Stimulated activated CD8-positive, alpha-beta memory T cell treated with anti-CD3 and anti-CD28 coated beads, Interleukin-4, amount 100 ng/mL, for 1 hour (primary cell): ENCODE measurements at places on chromosomes 2 and 18.

GRCh38 chr2:134634054-134634753, 84.6 kb downstream of the TMEM163 start:
- DNase-seq, result no peak

GRCh38 chr2:135179689-135180088, 127.6 kb downstream of the RAB3GAP1 start:
- no peak for DNase-seq

GRCh38 chr2:88857951-88858411, 166.5 kb downstream of the RPIA start:
- DNase-seq, result no peak

GRCh38 chr18:58362027-58362575, 266.8 kb downstream of the ALPK2 start:
- no peak for DNase-seq

DNA sequence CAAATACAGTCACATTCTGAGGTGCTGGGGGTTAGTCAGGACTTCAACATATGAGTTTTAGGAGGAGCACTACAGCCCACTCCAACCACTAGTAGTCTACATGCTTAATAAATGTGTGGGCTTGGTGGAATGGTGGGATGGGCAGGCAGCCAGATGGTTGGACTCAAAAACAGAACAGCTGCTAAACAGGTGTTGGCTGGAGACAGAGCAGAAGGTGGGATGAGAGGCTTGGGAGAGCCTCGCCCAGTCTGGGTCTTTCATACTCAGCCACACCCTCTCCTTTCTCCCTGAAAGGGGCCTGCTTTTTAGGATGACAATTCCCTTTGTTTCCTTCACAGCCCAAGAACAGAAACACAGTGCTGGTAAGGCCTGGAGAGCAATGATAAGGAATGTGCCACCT, 143.9 kb upstream of the KLHL29 start:
- DNase-seq, result no peak

DNA sequence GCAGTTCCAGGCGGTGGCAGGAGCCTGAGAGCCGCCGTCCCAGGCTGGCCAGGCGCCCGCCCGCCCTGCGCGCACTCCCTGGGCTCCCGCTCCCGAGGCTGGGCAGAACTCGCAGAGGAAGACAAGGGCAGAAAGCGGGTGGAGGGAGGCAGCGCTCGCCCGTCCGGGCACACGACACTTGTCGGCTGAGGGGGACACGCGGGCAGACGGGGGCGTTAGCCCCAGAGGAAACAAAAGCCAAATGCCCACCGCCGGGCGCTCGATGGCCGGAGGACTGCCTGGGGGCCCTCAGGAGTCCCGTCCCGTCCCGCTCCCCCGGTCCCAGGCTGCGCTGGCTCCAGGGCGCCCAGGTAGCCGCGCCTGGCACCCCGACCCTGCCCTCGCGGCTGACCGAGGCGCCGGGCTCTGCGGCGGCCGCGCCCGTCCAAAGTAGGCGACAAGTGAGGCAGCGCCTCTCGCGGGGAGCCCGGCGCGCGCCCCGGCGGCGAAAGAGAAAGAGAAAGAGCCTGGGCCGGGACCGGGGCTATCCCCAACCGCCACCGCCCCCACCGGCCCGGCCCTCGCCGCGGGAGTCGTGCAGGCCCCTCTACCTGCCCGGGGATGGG, 491 bp downstream of the L3MBTL4 start:
- no peak for DNase-seq

GRCh38 chr2:58527647-58528046, 286.5 kb upstream of the FANCL start:
- no peak for DNase-seq

DNA sequence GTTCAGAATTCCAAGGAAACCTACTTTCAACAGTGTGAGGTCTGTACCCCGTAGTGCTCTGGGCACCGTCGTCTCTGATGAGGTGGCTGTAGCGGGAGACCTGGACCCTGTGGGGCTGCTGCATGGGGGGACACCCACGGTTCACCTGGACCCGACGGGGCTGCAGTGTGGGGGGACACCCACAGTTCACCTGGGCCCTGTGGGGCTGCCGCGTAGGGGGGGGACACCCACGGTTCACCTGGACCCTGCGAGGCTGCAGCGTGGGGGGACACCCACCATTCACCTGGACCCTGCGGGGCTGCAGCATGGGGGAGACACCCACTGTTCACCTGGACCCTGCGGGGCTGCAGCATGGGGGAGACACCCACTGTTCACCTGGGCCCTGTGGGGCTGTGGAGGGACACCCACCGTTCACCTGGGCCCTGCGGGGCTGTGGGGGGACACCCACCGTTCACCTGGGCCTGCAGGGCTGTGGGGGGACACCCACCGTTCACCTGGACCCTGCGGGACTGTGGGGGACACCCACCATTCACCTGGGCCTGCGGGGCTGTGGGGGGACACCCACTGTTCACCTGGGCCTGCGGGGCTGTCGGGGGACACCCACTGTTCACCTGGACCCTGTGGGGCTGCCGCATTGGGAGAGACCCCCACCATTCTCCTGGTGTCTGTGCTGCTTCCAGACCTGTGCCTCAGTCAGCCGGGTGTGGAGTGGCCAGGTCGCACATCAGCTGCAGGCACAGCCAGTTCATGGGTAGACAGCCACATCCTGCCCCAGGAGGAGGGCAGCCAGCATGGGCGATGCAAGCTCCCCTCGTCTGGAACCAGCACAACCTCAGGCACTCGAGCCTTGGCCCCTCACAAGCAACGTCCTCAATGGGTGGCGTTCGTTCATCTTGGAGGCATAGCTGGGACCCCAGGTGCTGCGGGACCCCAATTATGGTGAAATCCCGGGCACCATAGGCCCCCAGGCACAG, 114.5 kb downstream of the TMEM18 start:
- DNase-seq, result no peak

DNA sequence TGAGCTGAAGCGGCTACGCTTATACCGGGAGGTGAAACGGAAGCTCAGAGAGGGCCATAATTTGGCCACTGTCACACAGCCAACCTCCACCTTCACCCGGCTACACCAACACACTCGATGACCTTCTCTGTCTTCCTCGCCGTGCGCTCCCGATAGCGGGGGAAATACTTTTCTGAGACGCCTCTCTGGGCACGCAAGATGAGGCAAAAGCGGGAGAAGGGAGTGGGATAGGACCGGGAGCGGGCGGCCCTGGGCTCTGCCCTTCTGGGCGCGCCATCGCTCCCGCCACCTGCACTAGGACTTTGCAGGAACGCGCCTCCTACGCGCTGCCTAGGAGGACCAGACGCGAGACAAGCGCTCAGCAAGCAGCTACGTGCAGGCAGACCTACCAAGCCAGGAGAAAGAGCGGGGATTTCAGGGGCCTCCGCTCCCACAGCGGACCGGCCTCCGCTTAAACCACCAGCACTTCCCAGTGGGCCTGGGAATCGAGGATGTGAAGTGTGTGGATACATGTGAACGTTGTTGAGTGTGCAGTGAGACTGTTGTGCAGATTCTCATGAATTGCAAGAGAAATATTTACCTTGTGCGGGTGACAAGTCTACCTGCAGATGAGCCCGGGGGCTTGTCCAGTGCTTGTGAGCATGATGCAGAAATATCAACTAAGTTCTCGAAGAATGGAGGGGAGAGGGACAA, 11.4 kb downstream of the SIX3 start:
- no peak for DNase-seq

GRCh38 chr2:168712053-168712452, 90.4 kb upstream of the NOSTRIN start:
- no peak for DNase-seq

GRCh38 chr2:3468296-3468988, 50.9 kb downstream of the ADI1 start:
- no peak for DNase-seq

GRCh38 chr18:37742436-37742835, 176.8 kb upstream of the CELF4 start:
- no peak for DNase-seq

GRCh38 chr2:150686391-150686790, 198.9 kb upstream of the RND3 start:
- DNase-seq, result no peak

DNA sequence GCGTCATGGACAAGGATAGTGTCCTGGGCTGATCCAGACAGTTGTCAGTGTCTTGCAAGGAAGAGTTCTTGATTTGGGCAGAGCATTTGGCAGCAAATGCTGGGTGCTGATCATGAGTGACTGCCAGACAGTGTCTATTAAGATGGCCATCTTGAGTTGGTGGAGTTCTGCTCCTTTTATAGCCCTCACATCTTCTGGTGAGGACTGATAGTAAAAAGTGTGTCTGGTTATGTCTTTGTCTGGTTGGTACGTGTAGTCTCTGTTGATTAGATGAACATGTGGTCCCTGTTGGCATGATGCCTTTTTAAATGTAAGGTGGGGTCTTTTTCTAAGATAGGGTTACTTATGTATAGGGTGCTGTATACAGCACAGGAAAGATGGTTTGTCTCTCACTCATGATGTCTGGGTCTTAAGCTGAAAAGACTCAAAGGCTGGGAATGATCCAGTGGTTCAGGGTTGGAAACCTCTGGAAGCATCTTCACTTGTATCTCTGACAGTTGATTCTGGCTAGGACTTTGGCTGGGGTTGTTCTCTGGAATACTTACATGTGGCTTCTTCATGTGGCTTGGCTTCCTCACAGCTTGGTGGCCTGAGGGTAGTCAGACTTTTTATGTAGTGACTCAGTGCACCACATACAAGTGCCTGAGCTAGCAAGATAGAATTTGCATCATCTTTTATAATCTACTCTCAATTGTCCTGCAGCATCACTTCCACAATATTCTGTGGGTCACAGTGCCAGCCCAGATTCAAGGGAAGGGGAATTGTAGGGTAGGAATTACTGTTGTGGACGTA, 11.8 kb downstream of the MTX2 start:
- DNase-seq, result no peak

DNA sequence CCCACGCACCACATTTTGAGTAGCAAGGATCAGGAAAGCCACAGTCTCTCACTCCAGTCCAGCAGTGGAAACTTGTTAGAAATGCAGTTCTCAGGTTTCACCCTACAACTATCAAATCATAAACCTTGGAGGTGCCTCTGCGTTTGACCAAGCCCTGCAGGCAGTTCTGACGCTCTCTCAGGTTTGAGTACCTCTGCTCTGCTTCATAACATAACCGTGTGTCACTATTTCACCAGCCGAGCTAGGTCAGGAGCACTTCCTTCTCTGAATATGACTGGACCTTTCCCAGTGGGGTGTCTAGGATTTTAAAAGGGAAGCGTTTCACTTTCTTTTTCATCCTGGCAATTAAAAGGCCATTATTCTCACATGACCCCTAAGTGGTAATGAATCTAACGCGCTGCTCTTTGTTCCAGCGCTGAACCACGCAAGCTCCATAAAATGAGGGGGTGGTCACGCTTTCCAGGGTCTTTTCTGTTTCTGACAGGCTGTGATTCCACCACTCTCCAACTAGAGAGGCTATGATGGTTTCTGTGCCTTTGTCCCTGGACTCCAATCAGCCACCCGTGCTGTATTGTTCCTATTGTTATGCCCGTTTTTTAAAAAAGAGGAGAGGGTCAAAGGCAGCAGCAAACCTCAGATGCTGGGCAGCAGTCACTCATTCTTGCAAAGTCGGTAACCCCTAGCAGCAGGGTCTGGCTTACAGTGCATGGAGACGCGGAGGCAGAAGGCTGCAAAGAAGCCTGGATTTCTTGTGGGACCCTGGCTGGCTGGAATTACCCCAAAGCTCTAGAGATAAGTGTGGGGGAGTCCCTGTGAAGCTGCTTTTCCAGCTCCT, 75.2 kb upstream of the CTNNA2 start:
- DNase-seq, result no peak

DNA sequence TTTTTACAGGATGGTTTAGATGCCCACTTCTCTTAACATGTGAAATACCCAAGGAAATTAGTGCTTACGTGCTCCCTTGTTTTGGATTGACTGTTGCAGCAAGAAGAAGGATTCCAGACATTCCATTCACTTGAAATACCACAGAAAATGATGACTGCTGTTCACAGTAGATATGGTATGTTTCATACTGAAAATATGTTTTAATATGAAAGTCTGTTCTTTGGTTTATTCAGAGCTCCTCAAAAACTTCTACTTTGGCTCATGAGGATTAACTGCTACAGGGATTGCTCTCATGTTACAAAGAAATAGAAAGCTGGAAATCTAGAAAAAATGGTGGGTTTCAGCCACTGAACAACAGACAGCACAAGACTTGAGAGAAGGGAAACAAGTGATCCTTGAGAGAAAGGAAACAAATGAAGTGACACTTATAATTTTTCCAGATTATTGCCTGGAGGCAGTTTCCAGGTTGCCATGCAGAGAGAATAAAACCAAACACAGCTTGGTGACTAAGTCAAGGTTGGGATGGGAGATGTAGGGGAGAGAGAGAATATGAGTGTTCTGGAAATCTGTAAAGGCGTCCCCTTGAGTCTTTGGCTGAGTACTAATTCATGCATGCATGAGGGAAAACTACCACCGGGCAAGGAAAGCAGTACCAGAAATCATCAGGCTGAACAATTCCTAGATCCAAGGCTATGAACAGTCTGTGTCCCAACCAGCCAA, 348.1 kb downstream of the CLIP4 start:
- DNase-seq, result no peak

GRCh38 chr2:176126929-176127773, 2.4 kb upstream of the HOXD8 start:
- peak; percentile 57 for DNase-seq

DNA sequence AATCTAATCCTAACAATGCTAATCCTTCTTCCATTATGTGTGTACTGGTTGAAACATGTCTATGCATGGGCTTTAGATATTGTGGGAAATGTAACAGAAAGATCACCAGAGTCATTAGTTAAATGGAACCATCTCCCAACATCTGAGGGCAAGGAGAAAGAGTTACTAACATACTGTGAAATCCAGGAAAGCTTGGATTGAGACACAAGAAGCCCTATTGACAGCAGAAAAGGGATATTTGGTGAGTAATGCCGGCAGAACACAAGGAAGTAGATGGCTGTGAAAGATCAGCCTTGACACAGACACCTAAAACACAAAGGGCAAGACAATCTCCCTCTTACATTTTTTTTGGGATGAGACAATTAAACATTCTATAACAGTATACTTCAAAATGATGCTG, 28.5 kb upstream of the LAMA1 start:
- no peak for DNase-seq

- DNase-seq, result no peak
Measured at GRCh38 chr2:223060201-223060825, 8.3 kb downstream of the KCNE4 start.

DNA sequence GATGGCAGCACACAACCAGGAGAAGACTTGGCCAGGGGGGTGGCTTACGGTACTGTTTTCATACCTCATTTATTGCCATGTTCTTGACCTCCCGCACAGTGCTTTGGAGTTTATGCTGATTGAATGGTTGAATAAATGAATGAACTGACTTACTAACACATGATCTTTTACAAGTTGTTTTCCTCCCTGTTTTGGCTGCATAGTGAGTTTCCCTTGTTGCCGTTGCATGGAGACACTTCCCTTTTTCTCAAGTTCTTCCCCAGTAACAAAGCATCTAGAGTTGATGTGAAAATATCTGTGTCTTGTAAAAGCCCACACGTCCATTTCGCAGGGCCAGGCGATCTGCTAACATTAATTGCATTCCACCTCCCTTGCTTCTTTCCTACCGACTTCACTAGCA, 35.7 kb upstream of the RAB1A start:
- DNase-seq, result no peak

DNA sequence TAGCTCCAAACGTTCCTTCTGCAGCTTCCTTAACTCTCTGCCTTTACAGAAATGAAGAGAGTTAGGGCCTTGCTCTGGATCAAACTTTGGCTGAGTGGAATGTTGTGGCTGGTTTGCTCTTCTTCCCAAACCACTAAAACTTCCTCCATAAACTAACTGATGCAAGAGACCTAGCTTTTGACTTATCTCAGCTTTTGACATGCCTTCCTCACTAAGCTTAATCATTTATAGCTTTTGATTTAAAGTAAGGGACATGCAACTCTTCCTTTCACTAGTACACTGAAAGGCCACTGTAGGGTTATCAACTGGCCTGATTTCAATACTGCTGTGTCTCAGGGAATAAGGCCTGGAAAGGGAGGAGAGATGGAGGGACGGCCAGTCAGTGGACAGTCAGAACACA, 8.3 kb downstream of the PXDN start:
- DNase-seq, result no peak
